ENCODE measurements at places on chromosomes 11 and 22. TPM values are rescaled to one million over a fixed set of nuclear protein-coding genes. Genes with fewer than 3 reads are reported as not detected.

Gene TRIM49
- not detected for total RNA-seq

Gene C11orf91
- 0.17 TPM for total RNA-seq

Gene GGTLC3
- total RNA-seq = not detected

Gene RAG1
- total RNA-seq = 0.65 TPM

Gene MIAT
- 0.72 TPM for total RNA-seq

Gene TRIM6
- 5.1 TPM for total RNA-seq

Gene OR5AP2
- not detected for total RNA-seq

Gene GANAB
- total RNA-seq = 612 TPM

Gene GTSE1
- 1.5 TPM for total RNA-seq

Gene KCNJ5
- 0.03 TPM for total RNA-seq

Gene CCDC83
- not detected for total RNA-seq

Gene WNT11
- not detected for total RNA-seq

Gene NCAM1
- total RNA-seq = 1.6 TPM

Gene OR5L2
- total RNA-seq = not detected

Gene CHCHD10
- 8.6 TPM for total RNA-seq

Gene EPS8L2
- 44.8 TPM for total RNA-seq

Gene C11orf71
- 2.6 TPM for total RNA-seq

Gene TCP11L1
- 30.2 TPM for total RNA-seq

Gene SUSD2
- 46.2 TPM for total RNA-seq

Gene CARD16
- total RNA-seq = 2.8 TPM

Gene ANO9
- total RNA-seq = not detected

Gene BCL2L13
- total RNA-seq = 66.4 TPM

Gene OR4S1
- total RNA-seq = not detected

Gene ZNF70
- total RNA-seq = 7.8 TPM

Gene ABCC8
- total RNA-seq = not detected

Gene SLC25A45
- total RNA-seq = 2.8 TPM

Gene FREY1
- 1.5 TPM for total RNA-seq

Gene SMIM35
- total RNA-seq = not detected

Measured in smooth muscle cell of the pulmonary artery (primary cell).